ENCODE measurements at places on chromosomes 16 and 17.

- no peak for DNase-seq
These were observed 22.2 kb upstream of the CDH8 start for GRCh38 chr16:62058412-62058811.

DNA sequence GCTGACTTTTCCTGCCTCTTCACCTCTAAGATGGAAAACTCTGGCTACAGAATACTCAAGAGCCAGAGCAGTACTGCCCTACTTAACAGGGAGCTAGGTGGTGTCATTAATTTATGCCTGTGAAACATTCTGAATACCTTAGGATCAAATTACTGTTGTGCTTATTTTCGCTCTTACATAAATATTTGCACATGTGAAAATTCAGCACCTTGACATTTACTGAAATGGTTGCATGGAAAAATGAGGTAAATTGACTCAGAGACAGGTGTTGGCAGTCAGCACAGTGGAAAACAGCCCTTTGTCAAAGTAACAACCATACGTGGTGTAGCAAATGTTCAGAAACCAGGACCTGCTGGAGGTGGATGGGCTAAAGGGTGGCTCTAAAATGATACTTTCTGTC, 193.6 kb downstream of the CDH8 start:
- DNase-seq, result no peak

DNA sequence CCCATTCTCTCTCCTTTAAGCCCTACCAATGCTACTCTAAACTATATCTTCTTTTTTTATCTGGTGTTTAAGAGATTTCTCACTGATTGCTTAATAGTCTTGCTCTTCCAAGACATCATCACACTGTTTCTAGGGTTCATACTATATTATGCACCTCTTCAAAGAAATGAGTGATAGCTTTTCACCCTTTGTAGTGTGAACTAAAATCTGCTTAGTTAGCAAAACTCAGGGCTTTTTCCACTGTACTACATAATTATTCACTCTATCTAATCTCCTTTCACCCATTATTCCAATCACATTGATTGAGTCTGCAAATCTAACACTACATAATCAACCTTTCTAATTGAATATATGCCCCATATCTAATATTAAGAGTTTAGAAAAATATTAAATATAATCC, 456.0 kb upstream of the SOX9 start:
- DNase-seq, result no peak

- DNase-seq, result no peak
These were observed 10.4 kb downstream of the MILR1 start for GRCh38 chr17:64459284-64459747.

GRCh38 chr17:43853546-43853945, 6.6 kb downstream of the CD300LG start:
- DNase-seq, result no peak

- DNase-seq, result no peak
These were observed 50.4 kb upstream of the CIBAR2 start for GRCh38 chr16:85162478-85163277.

- no peak for DNase-seq
These were observed 13.3 kb upstream of the PAFAH1B1 start for GRCh38 chr17:2580151-2580550.

- DNase-seq, result no peak
These were observed 160.9 kb upstream of the CDH5 start for GRCh38 chr16:66205287-66206231.

GRCh38 chr17:17987187-17987896, 14.7 kb downstream of the DRC3 start:
- DNase-seq, result no peak

DNA sequence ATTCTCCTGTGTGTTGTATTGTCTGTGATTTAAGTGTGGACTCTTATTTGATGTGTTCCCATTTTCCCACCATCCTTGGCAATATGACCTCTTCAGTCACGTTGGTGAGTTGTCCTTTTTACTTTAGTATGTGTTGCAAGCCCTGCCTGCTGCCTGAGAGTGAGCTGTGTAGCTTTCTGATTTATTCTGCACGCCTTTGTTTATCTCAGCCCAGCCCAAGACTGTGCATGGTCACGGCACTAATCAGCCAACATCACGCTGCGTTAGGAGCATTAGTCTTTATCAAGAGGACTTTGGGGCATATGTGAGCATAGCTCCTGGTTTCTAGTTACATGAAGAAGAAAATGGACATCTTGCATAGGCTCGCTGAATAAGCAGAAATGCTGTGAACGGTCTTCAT, 6.0 kb downstream of the TOM1L1 start:
- DNase-seq, result no peak

- DNase-seq, result no peak
These were observed 289.4 kb downstream of the ABCC12 start for GRCh38 chr16:47866423-47866822.

DNA sequence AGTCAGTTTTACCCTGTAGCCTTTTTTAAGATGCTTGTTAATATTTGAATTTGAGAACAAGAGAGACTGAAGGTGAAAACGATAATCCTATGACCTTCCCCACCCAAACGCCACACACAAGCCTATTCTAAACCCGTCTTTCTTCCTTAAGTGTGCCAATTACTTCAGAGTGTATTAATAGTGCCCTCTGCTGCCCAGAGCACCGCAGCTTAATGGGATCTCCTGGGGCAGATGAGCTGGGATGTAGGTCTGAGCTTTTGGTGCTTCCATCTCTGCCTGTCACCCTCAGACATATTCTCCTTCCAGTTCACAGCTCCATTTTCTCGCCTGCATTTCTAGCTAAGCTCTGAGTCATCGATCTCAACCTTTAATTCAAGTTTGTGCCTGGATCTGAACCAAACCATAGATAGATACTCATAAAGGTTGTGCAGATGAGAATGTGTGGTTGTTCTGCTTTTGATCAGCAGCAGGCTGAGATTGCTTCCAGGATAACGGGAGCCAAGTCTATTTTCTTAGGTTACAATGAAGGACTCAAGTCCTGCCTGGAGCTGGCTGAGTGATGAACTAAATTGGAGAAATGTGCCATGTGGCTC, 46.4 kb upstream of the CDH13 start:
- no peak for DNase-seq

DNA sequence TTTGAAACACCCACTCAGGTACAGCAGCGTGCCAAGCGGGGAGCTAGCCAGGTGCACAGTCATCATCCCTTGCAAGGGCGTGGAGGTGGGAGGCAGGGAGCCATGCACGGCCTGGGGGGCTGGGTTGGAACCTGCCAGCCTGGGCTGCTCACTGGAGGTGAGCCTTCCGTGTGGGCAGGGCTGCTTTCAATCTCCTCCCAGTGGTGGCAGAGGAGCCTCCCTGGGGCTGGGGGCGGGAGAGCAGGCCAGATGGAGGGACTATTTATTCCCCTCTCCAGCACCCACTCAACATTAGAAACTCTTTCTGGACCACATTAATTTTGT, 90.3 kb downstream of the KATNIP start:
- DNase-seq, result no peak

- no peak for DNase-seq
These were observed at the start of gene GJD3 for GRCh38 chr17:40364121-40364861. Gene GJD3 (minus strand): TSS chr17:40364737. CDS start chr17:40363815, 922 bp downstream.

GRCh38 chr16:102060-102855, 24.2 kb downstream of the MPG start:
- no peak for DNase-seq

DNA sequence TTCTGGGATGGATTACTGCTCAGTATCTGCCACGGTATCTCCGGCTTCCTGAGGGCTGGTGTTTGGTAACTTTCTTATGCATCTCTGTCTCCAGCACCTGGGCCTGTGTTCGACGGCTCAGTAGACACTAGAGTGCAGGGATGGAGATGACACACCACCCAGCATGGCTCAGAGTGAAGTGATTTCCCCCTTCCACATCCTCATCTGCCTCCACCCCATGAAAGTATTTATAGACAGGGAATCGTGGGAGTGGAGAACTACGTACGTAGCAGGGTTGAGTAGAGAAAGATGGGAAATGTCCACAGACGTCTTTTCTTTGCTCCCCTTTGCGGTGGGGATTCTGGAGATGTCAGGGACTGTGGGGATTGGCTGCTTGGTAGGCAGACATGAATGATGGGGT, 11.8 kb upstream of the SLC25A19 start:
- no peak for DNase-seq

GRCh38 chr16:21239646-21240045, 6.1 kb downstream of the ANKS4B start:
- no peak for DNase-seq

- DNase-seq, result no peak
These were observed 9.6 kb upstream of the ATF7IP2 start for GRCh38 chr16:10376229-10376628.

GRCh38 chr17:68849673-68850610, 105.2 kb downstream of the ABCA8 start:
- no peak for DNase-seq

GRCh38 chr17:52145476-52145875, 13.0 kb downstream of the CA10 start:
- DNase-seq, result no peak

GRCh38 chr17:83149029-83149725, 69.8 kb downstream of the METRNL start:
- no peak for DNase-seq

DNA sequence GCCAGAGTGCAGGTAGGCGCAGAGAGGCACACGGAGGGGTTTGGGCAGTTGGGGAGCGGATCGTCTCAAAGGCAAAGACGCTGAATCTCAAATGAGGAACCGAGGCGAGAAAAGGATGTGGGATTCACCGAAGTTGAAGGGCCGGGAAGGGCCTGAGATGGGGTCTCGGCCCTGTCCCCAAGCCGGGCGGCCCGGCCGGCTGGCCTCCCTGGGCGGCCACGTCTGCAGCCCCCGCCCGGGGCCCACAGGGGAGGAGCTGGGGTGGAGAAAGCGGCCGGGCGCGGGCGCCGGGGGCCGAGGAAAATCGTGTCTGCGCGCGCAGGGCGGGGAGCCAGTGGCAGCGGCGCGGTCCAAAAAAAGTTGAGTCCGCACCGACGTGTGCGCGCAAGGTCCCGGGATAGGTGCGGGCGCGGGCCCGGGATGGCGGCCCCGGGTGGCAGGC, 458 bp downstream of the SLC12A4 start:
- peak; percentile 38 for DNase-seq

DNA sequence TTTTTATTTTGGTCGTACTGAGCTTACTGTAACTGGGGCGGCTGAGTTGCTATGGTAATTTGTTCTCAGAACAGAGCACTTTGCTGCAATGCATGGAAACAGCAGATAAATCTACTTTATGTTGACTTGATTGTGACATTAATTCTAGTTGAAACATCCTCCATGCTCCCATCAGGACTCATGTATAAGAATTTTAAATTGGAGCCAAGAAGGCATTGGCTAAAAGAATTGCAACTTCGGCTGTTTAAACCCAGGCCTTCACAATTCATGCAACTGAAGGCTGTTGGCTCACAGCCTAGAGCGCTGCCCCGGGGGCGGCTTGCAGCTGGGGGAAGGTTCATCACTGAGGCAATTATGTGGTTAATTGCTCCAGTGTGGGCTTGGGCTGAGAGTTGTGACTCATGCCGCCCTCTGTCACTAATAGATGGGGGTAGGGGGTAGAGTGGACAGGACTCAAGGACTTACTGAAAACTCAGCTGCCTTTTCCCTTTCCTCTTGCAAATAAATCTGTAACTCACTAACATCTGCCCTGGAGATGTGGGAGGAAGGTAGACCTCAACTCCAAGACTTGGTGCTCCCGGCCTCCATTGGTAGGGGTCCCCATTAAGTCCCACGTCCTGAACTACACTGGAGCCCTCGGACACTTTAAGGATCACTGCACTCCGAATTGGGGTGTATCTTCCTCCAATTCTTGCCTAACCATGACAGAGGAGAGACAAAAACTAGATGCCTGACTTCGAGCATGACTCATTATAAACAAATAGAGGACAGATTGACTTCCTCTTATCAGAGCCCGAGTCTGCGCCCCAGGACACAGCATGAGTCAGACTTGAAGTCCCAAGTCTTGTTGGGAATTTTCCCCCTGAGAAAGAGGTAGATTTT, 37.5 kb downstream of the ERCC4 start:
- no peak for DNase-seq

DNA sequence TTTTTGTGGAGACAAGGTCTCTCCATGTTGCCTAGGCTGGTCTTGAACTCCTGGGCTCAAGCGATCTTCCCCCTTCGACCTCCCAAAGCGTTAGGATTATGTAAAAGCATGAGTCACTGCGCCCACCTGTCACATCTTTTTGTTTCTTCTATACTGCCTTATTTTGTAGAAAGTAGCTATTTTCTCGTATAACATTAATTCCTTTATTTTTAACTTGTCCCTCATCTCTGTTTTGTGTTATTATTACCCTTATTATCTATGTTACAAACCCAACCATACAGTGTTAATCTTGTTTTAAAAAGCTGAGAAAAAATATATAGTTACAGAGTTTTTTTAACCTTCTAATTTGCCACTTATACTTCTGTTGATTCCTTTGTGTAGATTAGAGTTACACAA, 1.4 kb upstream of the TXNDC11 start:
- DNase-seq, result no peak

DNA sequence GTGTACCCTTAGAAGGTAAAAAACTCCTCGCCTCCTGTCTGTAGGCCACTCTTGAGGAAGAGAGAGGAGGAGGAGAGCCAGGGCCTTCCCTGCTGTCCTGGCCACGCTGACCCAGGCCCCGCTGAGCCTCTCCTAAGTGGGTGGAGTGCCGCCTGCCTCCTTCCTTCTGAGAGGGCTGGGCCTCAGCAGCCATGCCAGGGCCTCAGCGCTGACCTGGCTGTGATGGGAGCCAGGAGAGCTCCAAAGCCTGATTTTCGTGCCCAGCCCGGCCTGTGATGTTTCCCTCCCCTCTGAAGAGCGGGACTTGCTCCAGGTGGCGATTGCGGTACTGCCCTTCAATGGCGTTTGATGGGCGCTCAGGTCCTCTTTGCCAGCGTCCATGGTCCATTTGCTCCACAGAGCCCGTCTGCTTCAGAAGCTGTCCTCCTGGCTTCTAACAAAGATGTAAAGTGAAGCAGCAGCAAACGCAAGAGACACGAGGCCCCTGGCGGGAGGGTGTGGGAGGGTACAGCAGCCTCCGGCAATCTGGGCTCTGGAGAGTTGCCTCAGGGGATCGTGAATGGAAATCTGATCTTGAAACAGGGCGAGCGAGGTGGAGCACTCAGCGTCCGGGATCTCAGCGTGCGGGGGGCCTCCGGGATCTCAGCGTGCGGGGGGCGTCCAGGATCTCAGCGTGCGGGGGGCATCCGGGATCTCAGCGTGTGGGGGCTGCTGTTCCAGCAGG, 93.5 kb downstream of the NPIPB11 start:
- DNase-seq, result no peak

GRCh38 chr17:77205396-77206125, 64.8 kb downstream of the SEC14L1 start:
- DNase-seq, result no peak

DNA sequence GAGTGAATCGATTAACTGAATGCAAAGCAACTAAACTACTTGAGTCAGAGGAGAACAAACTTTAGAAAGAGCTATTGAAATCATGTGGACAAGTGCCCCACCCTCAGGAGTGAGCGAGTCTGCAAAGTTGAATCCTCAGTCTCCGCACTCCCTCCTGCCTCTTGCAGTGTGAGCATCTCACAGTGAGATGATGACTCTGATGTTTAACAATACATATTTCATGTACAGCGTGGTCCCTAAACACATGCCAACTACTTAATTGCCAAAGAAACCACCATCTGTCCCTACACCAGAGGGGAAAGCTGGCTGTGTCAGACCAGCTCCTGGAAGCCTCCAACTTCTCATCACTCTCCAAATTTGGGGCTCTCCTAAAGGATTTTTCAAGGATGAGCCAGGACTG, 31.2 kb downstream of the PIMREG start:
- DNase-seq, result no peak

GRCh38 chr17:32483451-32484019, 3.3 kb upstream of the CDK5R1 start:
- no peak for DNase-seq

- DNase-seq, result no peak
These were observed 11.7 kb upstream of the MAF start for GRCh38 chr16:79612207-79612606.

GRCh38 chr17:29250666-29251065, 4.0 kb downstream of the CRYBA1 start:
- DNase-seq, result no peak

- no peak for DNase-seq
These were observed at the start of gene RPH3AL for GRCh38 chr17:352421-353212. Gene RPH3AL (minus strand): TSS chr17:352807. CDS start chr17:327543, 25,264 bp downstream.
